Activated CD4-positive, alpha-beta T cell treated with anti-CD3 and anti-CD28 coated beads for 24 hours (primary cell): ENCODE measurements at places on chromosomes 5 and 9.

DNA sequence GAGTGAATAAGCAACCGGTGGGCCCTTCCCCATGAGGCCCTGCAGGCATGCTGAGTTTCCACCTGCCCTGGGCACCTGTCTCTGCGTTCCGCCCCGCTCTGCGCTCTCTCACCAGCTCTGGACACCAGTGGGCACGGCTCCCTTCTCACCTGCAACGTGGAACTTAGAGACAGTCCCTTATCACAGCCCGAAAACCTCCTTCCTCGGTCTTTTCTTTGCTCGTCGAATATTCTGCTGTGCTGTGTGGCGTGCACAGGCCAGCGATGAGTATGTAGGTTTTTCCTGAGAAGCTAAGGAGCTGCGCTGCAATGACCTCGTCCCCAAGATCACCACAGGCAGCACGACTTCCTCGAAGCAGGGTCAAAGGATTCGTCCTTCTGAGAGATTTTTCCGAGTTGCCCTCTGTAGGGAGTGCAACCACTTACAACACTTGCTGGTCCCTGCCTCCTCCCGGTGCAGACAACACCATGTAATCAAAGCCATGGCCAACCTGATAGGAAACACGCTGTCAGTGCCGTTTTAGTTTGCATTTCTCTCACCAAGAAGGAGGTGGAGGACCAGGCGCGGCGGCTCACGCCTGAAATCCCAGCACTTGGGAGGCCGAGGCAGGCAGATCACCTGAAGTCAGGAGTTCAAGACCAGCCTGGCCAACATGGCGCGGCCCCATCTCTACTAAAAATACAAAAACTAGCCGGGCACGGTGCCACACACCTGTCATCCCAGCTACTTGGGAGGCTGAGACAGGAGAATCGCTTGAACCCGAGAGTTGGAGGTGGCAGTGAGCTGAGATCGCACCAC, 27.2 kb upstream of the NOTCH1 start:
- no peak for DNase-seq

GRCh38 chr9:127233989-127234388, 30.6 kb upstream of the GARNL3 start:
- DNase-seq, result no peak

DNA sequence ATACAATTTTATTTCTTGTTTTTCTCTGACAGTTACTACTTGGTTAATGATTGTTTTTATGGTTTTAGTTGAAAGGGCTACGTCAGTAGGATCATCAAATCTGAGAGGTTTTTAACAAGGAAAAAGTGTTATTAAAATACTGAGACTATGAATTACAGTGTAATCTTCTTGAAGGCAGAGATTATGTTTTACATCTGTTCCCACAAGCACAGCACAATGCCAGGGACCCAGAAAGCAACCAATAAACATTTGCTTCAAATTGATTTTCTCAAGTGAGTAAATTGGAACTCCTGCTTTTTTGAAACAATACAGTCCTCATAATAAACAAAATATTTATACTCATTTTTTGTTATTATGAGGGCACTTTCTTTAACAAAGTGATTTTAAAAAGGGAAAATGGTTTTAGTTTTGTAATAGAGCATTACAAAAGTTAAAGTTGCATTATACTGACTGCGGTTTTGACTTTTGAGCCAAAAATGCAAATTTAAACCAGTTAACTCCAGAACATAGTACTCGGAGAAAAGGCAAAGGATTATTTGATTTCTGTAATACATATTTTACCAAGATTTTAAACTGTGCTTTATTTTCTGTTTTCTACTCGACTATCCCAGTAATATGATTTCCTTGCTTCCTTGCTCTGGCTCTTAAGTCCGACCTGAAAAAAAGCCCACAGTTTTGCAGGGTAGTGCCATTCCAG, 176.9 kb downstream of the GDNF start:
- DNase-seq, result no peak

DNA sequence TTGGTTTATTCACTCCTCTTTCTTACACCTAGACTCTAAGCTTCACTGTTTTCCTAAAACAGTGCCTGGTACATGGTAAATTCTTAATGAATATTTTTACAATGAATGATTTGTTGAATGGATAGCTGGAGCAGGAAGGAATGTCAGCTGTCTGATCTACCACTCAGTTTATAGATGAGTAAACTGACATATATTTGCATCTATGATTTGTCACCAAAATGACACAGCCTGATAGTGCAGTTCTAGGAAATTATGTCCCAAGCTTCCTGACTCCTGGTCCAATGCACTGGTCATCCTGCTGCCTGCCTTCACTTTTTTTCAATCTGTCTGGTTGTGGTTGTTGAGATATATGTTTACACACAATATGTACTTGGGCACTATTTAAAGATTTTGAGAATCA, 651.7 kb upstream of the WWC1 start:
- no peak for DNase-seq

- no peak for DNase-seq
Measured at GRCh38 chr9:111917201-111917600, 20.6 kb downstream of the UGCG start.

- no peak for DNase-seq
Measured at GRCh38 chr5:105565531-105565930, 2002.9 kb upstream of the NUDT12 start.
